NCI-H460 (cell line): ENCODE measurements at places on chromosomes 11 and 22.

DNA sequence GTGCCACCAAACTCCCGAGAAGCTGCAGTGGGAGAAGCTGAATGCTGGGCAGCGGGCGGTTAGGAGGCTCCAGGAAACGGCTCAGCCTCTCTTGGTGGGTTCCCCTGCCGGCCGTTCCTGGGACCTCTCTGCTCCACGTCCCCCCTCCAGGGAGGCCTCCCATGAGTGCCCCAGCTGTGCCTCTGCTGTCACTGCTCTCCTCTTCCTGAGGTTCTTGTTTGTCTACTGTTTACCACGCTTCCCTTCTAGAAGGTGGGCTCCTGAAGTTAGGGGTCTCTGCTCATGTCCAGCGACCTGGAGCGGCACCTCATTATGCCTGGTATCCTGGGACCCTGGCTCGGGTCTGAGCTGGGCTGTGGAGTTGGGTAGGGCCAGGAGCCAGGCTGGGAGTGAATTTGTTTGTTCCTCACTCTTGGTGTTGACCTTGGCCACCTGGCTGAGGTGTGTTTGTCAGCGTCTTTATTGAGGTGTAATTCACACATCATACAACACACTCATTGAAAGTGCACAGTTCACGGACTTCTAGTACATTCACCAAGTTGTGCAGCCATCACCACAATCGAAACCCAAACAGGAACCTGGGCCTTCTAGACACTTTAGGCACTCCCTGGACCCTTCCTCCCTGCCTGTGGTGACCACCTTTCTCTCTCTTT, 37.8 kb upstream of the GRAMD4 start:
- DNase-seq = no peak

- no peak for DNase-seq
Measured at GRCh38 chr11:65792456-65792855, 5.6 kb downstream of the OVOL1 start.

GRCh38 chr11:84905411-84905810, 721.7 kb downstream of the DLG2 start:
- DNase-seq = no peak

- no peak for DNase-seq
Measured at GRCh38 chr11:3855808-3856491, 486 bp downstream of the STIM1 start.
